ENCODE measurements at places on chromosomes 7 and 10.

- no peak for DNase-seq
These were observed 16.1 kb downstream of the CCSER2 start for GRCh38 chr10:84344526-84344925.

DNA sequence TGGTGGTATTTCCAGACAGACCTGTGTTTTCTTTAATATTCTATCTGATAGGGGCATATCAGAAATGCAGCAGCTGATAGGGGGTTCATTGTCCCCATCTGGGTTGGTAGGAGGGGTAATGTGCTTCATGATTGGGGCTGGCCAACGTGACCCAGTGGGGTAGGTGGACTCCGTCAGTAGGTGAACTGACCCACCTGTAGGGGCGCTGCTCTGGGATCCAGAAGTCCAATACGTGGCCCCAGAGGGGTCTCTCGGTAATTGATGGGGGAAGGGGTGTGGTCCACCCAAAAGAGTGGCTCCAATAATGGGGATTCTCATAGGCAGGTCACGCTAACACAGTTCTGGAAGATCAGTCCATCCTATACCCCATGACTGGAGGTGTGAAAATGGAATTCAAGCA is 112.0 kb downstream of the PRLHR start:
- no peak for DNase-seq

- DNase-seq = no peak
These were observed 851.0 kb downstream of the KCNMA1 start for GRCh38 chr10:76786504-76787072.

DNA sequence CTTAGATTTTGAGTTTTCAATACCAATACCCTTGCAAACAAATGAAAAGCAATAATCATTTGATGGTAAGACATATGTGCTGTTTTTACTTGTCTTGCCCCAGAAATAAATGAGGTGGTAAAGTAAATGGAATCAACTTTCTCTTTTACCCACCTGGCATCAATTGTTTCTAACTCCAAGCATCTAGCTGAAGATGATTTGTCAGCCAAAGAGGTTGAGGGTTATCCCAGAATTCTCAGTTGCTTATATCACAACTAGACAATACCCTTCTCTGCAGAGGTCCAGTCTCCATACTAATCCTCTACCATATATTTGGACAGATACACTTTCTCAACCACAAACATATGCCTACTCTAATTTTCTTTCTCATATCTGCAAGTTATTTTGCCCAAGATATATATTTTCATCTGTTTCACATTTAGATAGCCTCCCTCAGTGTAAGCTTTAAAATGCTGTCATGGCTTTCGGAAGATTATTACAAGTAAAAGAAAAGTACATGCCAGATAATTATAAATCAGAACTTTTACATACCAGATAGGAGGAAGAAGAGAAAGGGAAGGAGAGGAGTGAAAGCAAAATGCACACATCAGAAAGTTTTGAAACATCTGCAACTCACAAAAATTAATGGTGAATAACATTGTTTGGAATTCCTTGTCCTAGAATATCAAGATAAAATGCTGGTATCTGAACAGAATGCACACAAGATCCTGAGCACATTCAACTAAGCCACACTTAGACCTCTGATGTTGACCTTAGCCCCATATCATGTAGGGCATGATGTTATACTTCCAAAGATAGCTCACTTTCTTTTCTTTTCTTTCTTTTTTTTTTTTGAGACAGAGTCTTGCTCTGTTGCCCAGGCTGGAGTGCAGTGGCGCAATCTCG is 146.6 kb downstream of the REEP3 start:
- DNase-seq = no peak

- DNase-seq = no peak
These were observed 1.8 kb downstream of the CLIP2 start for GRCh38 chr7:74290981-74291441.

GRCh38 chr7:38545977-38546376 is 85.2 kb downstream of the AMPH start:
- no peak for DNase-seq

- DNase-seq = no peak
These were observed 777.7 kb downstream of the LRMDA start for GRCh38 chr10:76209135-76209534.

DNA sequence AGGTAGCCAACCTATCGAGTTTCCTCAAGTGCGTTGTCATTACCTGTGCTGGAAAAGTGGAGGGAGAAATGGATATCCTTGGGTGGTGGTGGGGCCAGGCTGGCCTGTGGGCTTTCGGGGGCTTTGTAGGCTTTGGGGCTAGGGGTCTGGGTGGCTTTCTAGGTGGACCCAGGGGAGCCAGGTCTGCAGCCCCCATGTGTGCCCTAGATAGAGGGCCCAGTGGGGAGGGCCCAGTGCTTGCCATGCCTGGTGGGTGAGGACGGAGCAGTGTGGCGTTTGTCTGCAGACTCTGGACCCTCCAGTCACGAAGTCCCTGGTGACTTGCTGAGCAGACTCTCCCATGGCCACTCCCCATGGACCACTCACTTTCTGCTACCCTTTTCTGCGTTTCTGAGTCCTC is 19.7 kb downstream of the EMX2 start:
- no peak for DNase-seq

DNA sequence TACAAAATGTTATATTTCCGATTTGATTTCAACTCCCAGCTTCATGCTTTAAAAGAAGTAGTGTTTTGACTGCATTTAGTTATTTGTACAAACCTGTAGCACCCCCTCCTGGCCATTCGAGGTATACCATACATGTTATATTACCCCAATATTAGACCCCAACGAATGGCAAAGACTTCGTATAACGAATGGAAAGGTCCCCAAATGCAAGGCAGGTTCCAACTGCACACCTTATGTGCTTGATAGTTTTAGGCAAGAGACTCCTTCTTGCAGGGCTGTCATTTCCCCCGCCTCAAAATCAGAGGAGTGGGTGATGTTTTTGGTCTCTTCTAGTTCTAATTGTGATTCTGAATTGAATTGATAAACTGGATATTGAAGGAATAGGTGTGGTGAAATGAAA is 101.1 kb upstream of the TARP start:
- no peak for DNase-seq

DNA sequence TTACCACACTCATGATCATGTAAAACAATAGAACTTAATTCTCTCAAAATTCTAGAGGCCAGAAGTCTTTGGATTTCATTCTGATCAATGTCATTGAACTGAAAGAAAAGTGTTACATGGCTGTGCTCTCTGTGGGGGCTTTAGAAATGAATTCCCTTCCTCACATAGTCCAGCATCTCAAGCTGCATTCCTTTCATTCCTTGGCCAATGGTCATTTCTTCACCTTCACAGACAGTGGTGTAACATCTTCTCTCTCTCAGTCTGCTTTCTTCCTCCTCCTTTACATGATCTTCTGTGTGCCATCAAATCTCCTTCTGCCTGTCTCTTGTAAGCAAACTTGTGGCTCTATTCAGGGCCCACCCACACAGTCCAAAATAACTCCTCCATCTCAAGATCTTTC is 735.3 kb downstream of the SUGCT start:
- no peak for DNase-seq

- no peak for DNase-seq
These were observed 45.3 kb upstream of the GNAI1 start for GRCh38 chr7:80089366-80089765.

DNA sequence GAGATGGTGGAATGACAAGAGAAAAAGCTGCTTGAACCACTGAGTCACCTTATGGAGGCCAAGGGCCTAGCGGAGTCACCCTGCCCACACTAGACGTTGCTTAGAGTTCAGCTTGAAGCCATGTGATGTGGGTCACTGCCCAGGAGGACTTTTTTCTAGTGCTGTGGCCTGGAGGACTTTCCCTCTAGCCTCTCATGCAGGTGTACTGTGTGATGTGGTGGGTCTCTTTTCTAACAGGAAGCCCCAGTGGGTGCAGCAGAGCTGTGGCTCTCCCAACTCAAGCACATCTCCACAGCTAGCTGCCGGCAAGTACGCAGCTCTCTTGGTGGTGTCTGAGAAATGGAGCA is 13.6 kb downstream of the POR start:
- DNase-seq = peak; percentile 57

GRCh38 chr7:29044554-29044953 is 86.4 kb upstream of the TRIL start:
- DNase-seq = no peak

DNA sequence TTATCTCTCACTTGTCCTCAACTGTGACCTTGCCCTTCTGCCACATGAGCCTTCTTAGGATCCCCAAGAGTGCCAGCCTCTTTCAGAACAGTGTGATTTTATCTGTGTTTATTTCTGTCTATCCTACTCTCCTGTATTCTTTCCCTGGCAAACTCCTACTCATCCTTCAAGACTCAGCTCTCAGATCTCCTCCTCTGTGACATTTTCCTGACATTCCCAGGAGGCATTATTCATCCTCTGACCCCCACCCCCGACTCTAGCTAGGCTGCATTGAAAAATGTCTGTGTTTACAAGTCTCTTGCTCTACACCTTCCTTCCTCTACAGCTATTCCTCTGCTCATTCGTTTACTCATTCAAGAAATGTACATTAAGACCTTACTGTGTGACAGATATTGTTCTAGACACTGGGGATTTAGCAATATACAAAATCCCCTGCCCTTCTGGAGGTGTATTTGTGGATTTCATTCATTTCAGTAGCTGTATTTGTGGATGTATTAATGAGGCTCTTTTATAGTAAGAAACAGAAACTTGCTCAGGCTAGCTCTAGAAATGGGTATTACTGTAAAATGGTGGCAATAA is 61.4 kb upstream of the COMTD1 start:
- no peak for DNase-seq

- DNase-seq = peak; percentile 55
These were observed 3.8 kb upstream of the MKI67 start for GRCh38 chr10:128130051-128130450.

- DNase-seq = no peak
These were observed 13.4 kb downstream of the HNRNPF start for GRCh38 chr10:43395571-43396060.

- DNase-seq = peak; percentile 31
These were observed 142.0 kb downstream of the ARID5B start for GRCh38 chr10:62043421-62044021.

DNA sequence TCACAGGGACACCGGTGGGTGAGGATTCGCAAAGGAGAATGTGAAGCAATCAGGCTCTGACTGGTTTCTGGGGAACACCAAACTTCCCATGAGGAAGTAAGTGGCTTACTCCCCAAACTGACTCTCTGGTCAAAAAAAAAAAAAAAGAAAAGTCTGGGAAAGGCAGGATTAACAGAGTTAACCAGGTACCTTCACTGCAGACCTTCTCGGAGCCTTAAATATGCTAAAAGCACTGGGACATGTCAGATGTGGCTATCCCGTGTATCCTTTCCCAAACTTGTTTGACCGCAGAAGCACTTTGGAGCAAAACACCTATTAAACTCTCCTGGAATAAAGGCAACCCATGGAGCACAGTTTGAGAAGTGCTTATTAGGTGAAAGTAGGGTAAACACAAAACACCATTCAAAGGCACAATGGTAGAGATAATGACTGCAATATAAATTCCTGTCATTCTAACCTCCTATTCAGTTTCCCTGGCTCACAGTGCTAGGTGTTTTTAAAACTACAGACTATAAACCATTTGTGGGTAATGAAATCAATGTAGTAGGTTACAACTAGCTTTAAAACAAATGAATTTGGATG is 44.1 kb upstream of the MXI1 start:
- no peak for DNase-seq

DNA sequence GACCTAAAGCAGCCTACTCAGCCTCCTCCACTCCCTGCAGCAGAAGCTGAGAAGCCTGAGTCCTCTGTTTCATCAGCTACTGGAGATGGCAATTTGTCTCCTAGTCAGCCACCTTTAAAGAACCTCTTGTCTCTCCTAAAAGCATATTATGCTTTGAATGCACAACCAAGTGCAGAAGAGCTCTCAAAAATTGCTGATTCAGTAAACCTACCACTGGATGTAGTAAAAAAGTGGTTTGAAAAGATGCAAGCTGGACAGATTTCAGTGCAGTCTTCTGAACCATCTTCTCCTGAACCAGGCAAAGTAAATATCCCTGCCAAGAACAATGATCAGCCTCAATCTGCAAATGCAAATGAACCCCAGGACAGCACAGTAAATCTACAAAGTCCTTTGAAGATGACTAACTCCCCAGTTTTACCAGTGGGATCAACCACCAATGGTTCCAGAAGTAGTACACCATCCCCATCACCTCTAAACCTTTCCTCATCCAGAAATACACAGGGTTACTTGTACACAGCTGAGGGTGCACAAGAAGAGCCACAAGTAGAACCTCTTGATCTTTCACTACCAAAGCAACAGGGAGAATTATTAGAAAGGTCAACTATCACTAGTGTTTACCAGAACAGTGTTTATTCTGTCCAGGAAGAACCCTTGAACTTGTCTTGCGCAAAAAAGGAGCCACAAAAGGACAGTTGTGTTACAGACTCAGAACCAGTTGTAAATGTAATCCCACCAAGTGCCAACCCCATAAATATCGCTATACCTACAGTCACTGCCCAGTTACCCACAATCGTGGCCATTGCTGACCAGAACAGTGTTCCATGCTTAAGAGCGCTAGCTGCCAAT is 202.2 kb downstream of the ZEB1 start:
- DNase-seq = no peak
